ENCODE measurements at places on chromosomes 1 and 21.
A peak's percentile ranks its signal among the peaks of the same experiment; 100 is the strongest.

GRCh38 chr1:21912038-21912758, 24.9 kb downstream of the HSPG2 start:
- DNase-seq: no peak

DNA sequence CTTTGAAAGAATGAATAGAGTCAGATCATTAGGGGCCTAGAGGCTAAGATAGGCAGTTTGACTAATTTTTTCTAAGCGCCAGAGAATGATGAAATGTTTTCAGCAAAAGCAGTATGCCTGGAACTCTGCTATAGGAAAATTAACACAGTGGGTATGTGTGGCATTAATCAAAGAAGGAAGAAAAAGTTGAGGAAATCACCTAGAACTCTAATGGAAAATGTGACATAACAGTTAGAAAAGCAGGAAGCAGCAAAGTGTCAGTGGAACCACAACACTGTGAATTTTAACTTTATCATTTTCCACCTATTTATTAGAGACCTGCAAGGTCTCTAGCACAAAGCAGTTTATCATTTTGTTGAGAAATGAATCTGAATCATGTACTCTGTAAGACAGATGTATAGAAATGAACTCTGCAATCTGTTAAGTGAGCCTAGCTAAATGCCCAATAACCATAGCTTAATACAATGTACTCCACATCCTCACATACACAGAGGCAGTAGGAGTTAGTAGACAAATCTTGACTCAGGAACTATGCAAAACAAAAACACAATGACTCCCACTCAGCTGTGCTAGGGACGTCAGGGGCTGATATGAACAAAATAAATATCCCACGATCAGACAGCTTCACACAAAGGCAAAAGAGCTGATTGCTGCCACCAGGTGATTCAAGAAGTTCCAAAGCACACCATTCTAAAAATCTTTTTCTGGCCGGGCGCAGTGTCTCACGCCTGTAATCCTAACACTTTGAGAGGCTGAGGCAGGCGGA, 500.7 kb upstream of the NFIA start:
- DNase-seq: no peak

GRCh38 chr1:156499842-156500542, 583 bp downstream of the MEF2D start:
- DNase-seq: no peak

DNA sequence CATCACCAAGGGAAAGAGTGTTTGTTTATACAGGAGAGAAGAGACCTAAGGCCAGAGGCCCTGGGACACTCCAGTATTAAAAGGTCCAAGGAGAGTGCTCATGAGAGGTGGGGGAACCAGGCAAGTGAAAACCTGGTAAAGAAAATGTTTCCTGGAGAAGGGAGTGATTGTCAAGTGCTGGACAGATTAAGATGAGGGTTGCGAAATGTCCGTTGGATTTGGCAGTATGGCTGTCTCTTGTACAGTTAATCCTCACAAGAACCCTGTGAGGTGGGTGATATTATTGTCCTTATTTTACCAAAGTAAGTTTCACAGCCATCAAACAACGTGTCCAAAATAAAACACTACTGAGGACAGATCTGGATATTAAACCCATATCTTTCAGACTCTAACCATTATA, 44.2 kb downstream of the RPAP2 start:
- no peak for DNase-seq

DNA sequence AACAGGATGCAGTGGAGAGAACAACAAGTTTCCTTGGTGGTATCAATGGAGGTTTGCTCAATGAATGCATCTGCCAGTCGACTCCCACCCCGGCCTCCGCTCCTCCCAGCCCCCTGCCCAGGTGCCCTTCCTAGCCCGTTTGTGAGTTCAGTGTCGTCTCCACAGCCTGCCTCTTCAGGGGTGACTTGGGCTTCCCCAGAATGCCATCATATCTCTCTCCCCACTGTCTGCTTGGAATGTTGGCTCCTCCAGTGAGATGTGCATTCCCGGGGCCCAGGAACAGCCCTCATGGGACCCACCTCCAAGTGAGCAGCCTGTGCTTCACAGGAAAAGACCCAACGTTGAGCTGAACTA, 30.5 kb downstream of the MATN1 start:
- DNase-seq: no peak

GRCh38 chr1:119869995-119870394, 26.3 kb downstream of the ADAM30 start:
- DNase-seq: no peak

DNA sequence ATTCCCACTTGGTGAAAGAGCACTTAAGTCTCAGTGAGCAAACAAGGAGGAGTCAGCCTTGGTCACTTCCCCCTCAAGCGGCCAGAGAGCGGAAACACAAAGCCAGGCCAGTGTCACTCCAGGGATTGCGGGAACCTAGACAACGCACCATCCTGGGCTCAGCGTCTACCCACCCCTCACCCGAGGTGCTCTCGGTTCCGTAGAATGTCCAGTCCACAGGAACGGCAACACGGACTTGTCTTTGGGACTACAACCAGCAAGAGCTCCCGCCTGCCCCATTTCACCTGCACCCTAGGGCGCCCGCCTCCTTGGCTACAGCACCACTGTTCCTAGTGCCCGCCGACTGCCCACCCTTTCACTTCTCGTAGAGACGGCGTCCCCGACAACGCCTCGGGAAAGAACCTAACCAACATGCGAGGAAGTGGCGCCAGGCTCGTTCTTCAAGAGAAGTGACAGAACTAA, 509 bp downstream of the GDAP2 start:
- peak; percentile 69 for DNase-seq

DNA sequence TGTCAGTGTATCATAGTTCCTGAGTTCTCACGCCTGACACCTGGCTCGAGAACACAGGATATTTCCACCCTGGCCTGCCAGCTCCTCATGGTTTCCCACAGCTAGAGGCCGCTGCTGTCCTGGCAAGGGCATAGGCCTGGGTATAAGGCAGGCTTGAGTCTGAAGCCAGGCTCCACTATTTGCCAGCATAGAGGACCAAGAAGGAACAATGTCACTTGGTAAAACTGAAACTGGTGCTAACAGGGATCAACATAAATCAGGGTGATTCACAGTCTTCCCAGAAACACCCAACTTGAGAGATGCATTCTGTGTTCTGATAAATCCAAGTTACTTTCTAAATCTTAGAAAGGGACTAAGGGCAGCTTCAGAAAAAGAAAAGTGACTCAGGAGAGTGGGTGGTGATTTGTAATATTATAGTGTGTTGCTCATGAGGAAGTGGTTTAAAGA, 6.9 kb upstream of the S100A2 start:
- DNase-seq: peak; percentile 81

DNA sequence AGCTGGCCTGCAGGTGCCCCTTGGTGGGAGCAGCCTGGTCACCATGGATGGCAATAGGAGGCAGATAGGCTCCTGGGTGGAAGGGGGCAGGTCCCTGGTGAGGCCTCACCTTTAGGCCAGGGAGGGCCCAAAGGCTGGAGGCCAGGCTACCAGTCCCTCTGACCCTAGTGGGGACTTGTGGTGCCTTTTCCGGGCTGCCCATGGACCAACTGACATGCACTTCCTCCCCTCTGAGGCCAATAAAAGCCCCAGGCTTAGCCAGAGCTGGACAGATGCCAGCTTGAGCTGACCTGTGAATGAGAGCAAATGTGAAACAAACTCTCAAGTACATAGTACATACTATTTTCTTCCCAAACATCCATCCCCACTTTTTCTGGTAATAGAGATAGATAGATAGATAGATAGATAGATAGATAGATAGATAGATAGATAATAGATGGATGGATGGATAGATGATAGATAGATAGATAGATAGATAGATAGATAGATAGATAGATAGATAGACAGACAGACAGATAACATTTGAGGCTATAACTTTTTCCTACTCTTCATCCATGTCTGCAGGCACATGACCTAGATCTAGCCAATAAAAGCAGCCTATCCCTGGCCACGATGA, 9.2 kb upstream of the CTTNBP2NL start:
- no peak for DNase-seq

- peak; percentile 24 for DNase-seq
These were observed 16.8 kb upstream of the SH3GLB1 start for GRCh38 chr1:86687595-86687994.

DNA sequence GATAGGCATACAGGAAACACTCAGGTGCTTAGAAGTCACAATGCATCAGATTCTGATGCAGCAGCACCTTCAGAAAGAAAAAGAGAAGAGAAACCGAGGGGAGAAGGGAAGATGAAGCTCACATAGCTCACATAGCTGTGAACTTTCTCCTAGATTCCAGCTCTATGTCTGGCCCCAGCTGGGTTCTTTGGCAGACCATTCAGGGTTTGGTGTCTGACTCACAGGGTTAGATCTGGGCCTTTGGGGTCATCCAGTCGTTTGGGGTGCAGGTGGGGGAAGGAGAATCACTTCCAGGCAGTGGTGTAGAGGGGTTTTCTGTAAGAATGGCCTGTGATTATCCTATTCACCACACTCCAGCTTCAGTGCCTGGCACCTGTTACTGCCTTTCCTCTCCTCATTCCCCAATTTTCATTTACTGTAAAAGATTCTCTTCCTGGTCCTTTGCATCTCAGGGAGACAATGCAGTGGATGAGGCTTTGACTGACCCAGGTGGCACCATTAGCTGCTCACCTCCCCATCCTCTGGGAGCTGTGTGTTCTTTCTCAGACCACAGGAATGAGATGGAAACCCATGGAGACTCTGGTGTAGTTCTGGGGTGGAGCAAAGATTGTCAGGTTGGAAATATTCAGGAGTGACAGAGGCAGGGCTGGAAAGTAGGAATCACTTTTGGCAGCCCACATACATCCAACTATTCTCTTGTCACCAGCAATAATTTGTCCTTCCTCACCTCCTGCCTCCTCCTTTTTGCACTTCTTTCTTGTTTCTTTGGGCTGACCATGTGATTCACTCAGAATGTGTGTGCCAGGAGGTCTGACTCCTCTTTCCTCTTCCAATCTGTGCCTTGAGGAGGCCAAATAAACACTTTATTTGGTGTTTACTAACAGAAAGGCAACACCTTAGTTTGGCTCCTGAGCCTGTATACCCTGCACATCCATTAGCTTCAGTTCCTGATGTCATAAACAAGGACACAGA, 103.3 kb downstream of the PAPPA2 start:
- DNase-seq: no peak

GRCh38 chr1:235468970-235469369, 35.3 kb downstream of the B3GALNT2 start:
- peak; percentile 11 for DNase-seq

- DNase-seq: no peak
These were observed 1.2 kb upstream of the DENND1B start for GRCh38 chr1:197776351-197777105.

- no peak for DNase-seq
These were observed 704 bp downstream of the S100A16 start for GRCh38 chr1:153612111-153612754.

DNA sequence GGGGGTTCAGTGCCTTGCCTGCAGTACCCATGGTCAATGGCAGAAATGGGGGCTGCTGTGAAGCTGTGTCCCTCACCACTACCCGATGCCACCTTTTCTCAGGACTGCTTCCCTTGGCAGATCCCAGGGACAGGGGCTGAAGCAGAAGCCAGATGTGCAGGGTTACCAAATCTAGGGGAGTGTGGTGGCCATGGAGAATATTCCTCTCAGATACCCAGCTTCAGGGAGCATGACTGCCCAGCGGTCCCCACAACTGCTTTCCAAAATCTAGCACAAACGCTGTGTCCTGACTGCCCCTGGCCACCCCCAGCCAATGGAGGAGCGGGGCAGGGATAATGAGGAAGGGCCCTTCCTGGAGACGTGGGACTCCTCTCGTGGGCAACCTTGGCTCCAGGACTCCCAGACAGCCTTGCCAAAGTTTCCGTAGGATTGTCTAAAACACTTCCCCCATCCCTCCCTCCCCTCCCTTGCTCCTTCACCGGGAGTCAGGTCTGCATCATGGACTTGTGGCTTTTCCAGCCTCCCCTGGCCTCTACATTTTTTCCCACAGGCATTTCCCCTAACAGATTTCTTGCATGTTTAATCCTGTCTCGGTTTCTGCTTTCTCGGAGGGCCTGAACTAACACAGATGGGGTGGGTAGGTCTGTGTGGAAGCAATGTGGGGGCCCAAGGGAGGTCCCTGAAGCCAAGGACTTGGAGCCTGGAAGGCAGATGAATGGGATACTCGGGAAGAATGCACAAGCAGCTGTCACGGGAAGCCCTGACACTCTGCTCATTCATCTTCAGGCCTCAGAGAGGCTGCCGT, 80.5 kb downstream of the OMA1 start:
- no peak for DNase-seq

GRCh38 chr1:9705337-9706093, 54.0 kb downstream of the PIK3CD start:
- no peak for DNase-seq

DNA sequence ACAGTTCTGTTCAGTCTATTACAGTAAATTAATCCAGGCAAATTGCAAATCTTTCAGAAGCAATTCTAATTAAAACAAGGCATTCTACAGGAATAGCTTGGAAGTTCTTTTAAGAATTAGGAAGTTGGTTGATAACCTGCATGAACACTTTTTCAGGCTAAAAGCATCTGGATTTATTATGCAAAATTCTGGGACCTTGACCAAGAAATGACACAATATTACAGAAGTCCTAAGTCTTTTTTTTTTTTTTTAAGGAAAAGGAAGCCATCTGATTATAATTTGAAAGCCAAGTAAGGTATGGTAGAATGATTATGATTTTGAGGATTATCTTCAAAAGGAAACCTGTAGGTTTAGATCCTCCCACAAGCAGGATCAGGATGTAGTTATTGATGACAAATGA, 74.7 kb upstream of the KCNK2 start:
- no peak for DNase-seq

DNA sequence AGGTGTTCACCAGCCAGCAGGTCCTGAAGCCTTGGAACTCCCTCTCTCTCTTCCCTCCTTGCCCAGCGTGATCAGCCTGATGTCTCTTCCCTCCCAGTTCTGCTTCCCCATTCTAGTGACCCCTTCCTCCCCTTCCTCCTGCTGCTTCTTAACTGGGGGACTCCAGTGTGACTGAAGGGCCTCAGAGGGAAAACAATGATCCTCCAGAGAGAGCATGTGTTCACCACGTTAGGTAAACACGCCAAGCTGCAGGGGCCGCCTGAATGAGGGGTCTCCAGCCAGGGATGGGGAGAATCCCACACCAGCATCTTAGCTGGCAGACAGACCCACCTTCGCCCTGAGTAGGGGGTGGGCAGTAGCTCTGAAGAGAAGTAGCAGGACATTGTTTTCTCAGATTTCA, 124.8 kb downstream of the TMEM53 start:
- no peak for DNase-seq

DNA sequence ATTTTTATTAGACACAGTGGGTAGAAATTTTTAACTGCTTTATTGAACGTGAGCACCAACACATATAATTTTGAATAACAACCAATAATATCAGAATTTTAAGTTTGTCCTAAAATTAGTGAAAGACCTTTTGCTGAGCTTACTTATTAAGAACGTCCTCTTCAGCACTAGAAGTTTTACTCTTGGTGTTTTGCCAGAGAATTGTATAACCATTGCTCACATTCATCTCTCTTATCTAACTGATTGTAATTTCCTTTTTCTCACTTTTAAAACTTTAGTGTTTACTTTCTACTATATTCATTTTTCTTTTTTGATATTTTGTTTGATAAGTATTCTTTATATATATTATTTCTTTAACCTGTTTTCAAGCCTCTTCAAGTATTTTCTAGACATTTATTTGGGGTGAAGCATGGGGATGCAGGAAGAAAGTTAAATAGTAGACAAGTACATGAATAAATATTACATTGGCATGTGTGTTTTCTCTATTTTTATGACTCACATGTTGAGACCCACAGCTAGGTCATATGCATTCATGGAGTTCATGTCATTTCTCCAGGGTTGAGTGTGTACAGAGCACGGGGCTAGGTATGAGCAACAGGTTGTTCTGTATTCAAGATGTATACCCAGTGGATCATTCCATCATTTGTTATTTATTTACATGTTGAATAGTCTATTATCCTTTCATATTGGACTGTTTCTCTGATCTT, 90.6 kb downstream of the ATP6V1G3 start:
- DNase-seq: peak; percentile 66
